Stimulated activated naive CD4-positive, alpha-beta T cell treated with Interleukin-2 at 50 U/mL for 16 hours (primary cell): ENCODE measurements at places on chromosomes 2 and 18.

GRCh38 chr2:62038975-62039771 lies 133.7 kb downstream of the COMMD1 start:
- no peak for DNase-seq

DNA sequence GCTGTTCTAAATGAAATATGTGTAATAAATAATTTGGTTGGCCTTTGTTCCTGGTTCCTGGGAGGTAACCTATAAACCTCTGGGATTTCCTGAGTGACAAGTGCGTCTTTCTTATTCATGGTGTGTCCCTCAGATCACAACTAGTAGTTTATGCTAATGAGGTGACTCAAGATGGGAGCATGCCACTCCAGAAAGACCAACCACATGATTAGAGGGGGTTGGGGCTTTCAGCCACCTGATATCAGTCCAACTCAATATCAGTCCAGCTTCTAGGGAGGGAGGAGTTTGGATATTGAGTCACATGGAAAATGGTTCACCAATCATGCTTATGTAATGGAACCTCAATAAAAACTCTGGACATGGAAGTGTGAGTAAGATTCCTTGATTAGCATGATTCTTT lies 96.6 kb downstream of the QPCT start:
- no peak for DNase-seq

GRCh38 chr2:207833251-207833751 lies 63.6 kb upstream of the FZD5 start:
- no peak for DNase-seq

DNA sequence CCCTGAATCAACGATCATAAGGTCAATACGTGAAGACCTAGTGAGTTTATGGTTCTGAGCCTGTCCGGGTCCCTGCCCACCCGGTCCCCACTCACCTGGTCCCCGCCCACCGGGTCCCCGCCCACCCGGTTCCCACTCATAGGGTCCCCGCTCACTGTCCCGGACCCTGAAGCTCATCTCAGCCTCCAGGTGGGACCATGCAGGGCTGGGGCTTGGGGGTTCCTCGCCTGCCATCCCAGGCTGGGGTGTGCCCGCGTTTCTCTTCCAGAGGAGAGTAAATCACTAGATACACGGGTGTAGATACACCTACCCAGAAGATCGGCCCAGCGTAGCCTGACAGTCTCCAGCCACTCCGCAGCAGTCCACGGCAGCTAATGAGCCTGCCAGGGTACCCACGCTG lies 131.5 kb downstream of the MBP start:
- no peak for DNase-seq

GRCh38 chr18:12836551-12836950 lies 47.5 kb downstream of the PTPN2 start:
- DNase-seq = no peak

DNA sequence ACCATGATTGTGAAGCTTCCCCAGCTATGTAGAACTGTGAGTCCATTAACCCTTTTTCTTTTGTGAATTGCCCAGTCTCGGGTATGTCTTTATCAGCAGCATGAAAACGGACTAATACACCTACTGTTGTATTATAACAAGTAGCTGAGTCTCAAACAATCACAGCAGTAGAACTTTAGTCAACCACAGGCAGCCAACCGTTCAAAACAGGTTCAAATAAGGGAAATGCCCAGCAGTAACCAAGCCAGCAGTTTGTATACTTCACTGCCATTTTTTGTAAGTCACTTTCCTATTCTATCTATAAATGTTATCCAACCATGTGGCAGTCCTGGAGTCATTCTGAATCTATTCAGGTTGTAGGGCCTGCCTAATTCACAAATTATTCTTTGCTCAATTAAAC lies 1560.6 kb upstream of the SLC39A10 start:
- no peak for DNase-seq

GRCh38 chr18:76466410-76466991 lies 28.5 kb downstream of the ZNF516 start:
- DNase-seq = no peak

DNA sequence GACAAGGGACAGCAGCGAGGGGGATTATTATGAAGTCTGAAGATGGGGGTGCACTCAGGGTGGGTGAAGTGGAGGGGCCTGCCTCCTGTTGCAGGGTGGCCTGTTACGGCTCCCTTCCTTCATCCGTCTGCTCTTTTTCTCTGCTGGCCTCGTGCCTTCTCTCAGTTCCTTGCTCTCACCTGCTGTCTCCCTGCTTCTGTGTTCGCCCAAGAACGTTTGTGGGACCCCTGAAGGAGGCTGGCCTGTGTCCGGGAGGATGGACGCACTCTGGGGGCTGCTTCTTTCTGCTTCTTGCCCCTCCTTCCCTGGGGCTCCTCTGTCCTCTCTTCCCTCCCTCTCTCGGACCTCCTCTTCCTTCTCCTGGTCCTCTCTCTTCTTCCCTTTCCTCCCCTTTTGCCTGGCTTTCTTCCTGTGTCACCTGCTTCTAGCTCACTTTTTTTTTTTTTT lies 13.8 kb downstream of the MROH2A start:
- DNase-seq = no peak

GRCh38 chr18:74310411-74310810 lies 5.2 kb upstream of the C18orf63 start:
- DNase-seq = no peak

DNA sequence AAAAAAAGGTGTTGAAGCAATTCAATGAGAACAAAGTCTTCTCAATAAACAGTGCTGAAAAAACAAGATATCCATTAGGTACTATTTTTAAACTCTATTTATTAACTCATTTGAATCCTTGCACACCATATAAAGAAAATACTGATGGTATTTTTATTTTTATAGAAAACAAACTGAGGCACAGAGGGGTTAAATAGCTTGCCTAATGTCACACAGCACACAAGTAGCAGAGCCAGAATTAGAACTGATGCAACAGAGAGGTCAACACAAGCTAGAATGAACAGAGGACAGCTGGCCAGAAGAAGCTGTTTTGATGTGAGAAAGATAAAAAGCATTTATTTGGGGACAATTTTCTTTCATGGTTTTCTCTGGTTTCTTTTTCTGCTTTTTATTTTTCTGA lies 99.4 kb upstream of the RGPD4 start:
- DNase-seq = no peak

DNA sequence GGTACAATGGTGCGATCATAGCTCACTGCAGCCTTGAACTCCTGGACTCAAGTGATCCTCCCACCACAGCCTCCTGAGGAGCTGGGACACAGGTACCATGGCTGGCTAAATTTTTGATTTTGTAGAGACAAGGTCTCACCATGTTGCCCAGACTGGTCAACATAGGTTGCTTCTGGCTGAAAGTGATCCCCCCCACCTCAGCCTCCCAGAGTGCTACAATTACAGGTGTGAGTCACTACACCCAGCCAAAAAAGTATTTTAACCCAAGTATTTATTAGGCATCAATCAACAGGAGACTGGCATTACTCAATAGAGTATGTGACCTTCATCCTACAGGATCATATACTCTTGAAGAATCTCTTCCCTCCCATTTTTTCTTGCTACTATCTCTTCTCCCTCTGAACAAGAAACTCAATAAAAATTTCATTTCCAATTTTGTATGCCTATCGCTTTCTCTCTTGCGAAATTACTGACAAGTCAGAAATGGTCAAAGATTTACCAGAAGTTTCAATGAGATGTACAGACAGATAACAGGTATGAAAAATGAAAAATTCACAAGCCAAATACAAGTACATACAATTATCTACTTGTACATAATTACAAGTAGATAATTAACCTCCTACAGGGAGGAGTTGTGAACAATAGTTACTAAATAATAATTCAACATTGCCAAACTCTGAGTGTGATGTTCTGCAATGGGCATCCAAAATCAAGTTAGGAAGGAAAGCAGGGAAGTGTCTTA lies 34.9 kb upstream of the CCNT2 start:
- no peak for DNase-seq
